NCI-H2029 treated with DMSO at 0.1 percent for 48 hours (cell line): ENCODE measurements at places on chromosomes 11 and 22.

GRCh38 chr22:40400159-40400558, 29.8 kb downstream of the SGSM3 start:
- DNase-seq: no peak

- DNase-seq: no peak
Measured at GRCh38 chr11:16787035-16787742, 48.7 kb downstream of the C11orf58 start.

DNA sequence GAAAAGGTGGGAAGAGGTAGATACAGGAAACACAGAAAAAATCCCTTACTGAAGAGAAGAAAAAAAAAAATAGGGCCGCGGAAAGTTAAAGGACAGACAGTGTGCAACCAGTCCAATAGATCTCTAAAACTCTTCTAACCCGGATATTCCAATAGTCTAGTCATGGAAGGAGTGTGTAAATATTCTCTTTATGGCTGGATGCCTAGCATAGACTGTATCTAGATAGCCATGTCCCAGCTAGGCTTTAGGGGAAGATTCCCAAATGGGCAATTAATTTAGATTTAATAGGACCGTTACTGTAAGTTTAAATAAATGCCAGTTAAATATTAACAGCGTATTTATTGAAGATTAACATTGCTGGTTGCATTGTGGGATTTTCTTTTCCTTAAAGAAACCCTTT, 532.7 kb downstream of the NTM start:
- no peak for DNase-seq

DNA sequence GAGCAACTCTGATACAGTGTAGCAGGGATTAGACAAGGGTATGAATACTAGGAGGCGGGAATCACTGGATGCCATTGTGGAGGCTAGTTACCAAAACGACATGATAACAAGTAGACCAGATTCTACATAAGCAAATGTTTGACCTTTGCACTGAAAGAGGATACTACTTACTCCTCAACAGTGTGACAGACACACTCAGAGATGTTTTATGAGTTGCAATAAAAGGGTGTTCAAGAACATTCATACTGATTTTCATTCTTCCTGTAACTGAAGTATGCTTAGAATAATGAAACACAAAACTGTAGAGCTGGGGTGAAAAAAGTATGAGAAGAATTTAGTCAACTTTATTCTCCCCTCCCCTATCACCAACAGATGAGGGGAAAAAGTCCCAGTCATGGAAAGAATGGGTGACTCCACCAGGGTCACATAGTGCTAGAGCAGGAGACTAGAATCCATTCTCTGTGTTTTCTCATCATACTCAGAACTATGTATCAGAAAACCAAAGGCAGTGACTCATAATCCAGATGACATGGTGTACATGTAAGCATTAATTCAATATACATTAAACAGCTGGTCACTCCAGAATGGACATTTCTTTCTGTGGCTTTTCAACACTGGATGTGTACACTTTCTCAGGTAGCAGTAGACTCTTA, 32.8 kb downstream of the ARHGAP20 start:
- no peak for DNase-seq

GRCh38 chr22:32555581-32555980, 81.0 kb downstream of the FBXO7 start:
- no peak for DNase-seq

- no peak for DNase-seq
Measured at GRCh38 chr11:3207526-3208189, 11.0 kb downstream of the MRGPRG start.

GRCh38 chr11:130051082-130051481, 18.6 kb upstream of the APLP2 start:
- no peak for DNase-seq

DNA sequence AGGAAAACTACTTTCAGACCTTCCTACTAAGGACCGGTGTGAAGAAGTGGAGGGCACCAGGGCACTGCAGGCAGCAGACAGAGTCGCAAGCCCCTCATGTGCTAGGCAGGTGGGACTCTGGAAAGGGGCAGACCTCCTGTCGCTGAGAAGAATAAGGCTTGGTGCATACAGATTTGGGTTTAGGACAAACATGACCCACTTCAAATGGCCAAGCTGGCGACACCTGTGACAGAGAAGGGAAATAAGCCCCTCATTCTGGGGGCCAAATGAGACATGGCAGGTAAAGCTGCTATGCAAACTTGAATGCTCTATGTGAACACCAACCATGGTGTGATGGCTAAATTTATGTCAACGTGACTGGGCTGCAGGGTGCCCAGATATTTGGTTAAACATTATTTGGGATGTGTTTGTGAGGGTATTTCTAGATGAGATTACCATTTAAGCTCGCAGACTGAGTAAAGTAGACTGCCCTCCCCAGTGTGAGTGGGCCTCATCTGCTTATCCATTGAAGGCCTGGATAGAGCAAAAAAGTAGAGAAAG, 112.4 kb upstream of the PITPNB start:
- no peak for DNase-seq
